ENCODE measurements at places on chromosomes 3 and 15.
A peak's percentile ranks its signal among the peaks of the same experiment; 100 is the strongest.

GRCh38 chr3:133038089-133038730 lies at the start of gene TMEM108:
Gene TMEM108 (plus strand): TSS chr3:133038391.
- no peak for DNase-seq

DNA sequence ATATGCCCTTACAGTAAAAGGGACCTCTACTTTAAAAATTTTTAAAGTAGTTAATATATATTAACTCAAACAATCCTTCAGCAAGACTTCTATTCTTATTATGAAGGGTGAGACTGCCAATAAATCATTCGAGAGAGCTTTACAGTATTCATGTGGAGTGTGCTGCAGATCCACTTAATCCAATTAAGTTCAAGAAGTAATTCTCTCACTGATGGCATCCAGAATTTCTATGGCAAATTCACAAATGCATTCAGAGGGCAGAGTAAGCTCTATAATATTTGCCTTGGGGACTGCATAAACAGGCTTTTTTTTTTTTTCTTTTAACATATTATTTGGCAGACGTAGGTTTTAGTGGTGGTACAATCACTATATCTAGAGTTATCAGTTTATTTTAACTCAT lies 692.0 kb downstream of the NLGN1 start:
- DNase-seq = no peak

GRCh38 chr3:4746241-4746958 lies 232.8 kb upstream of the BHLHE40 start:
- DNase-seq = no peak

- no peak for DNase-seq
Measured at GRCh38 chr3:124597979-124598378, 132.3 kb upstream of the UMPS start.

- no peak for DNase-seq
Measured at GRCh38 chr15:75677465-75678323, 30.0 kb downstream of the SNX33 start.

GRCh38 chr3:13300546-13301285 lies 119.4 kb downstream of the NUP210 start:
- DNase-seq = no peak

GRCh38 chr3:193869221-193870201 lies 266.4 kb upstream of the HES1 start:
- no peak for DNase-seq

GRCh38 chr3:8988384-8988655 lies 25.0 kb upstream of the RAD18 start:
- DNase-seq = no peak

DNA sequence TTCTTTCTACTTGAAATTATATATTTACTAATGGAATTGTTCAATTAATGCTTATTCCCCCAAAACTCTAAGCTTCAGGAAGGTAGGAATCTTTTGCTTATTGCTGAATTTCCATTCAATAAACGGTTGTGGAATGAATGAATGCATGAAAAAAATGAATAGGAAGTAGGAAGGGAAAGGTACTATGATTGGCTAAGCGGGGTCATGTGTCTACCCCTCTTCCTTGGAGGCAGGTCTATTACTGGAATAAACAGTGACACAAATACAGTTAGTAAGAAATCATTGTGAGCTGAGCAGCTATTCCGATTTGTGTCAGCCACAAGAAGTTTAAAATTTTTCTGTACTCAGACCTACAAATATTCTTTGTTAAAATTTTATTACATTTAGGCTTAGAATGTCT lies 10.5 kb upstream of the TRA2B start:
- DNase-seq = no peak

GRCh38 chr15:95872366-95872771 lies 458.1 kb upstream of the NR2F2 start:
- DNase-seq = no peak

GRCh38 chr3:60674870-60675269 lies 576.4 kb downstream of the FHIT start:
- DNase-seq = no peak

- no peak for DNase-seq
Measured at GRCh38 chr15:84034578-84035398, 200.8 kb upstream of the GOLGA6L4 start.

DNA sequence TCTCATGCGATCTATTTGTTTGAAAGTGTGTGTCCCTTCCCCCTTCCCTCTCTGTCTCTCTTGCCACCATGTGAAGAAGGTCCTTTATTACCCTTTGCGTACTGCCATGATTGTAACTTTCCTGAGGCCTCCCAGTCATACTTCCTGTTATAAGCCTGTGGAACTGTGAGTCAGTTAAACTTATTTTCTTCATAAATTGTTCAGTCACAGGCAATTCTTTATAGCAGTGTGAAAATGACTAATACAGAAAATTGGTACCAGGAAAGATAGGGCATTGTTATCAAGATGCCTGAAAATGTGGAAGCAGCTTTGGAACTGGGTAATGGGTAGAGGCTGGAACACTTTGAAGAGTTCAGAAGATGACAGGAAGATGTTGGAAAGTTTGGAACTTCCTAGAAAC lies 743.7 kb upstream of the NECTIN3 start:
- DNase-seq = no peak

GRCh38 chr3:169777822-169778221 lies 4.6 kb downstream of the MYNN start:
- no peak for DNase-seq

DNA sequence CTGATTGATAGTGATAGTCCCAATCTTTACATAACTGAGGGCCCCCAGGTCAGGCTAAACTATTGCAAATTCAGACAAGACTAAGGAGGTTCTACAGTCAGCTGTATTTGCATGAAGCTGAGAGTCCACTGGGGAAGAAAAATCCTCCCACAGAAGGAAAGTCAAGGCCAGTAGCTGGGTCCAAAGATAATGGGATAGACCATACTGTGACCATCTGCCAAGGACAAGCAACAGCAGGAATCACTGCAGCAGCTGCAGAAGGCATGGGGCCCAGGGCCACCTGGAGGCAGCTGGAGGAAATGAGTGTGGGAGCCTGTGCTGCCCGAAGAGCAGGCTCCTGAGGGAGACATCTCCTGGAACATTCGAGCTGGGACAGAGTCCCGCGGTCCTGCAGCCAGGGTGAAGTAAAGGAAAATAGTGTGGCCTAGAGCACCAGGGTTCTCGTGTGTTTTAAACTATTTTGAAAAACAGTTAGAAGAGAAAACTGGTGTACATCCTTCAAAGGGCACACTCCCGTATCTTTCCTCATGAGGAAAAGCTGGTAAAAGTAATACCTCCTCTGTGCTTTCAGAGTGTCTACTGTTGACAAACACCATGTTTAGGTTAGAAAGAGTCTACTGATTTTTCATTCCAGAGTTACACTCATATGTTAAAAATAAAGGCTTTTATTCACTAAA lies 13.2 kb upstream of the TMEM212 start:
- no peak for DNase-seq

DNA sequence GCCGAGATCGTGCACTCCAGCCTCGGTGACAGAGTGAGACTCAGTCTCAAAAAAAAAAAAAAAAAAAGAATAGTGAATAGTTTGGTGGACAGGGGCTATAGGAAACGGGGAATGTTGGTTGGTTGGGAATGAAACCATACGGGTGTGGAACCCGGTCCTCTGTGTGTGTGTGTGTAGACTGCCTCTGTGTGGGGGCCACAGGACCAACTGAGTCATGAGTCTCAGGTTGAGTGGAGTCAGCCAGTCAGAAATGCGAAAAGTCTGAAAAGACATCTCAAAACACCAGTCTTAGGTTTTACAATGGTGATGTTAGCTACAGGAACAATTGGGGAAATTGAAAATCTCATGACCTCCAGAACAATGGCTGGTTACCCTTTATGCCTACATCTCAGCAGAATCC lies 44.5 kb downstream of the ZDHHC19 start:
- DNase-seq = no peak

GRCh38 chr3:4355401-4356219 lies 52.4 kb downstream of the SETMAR start:
- no peak for DNase-seq

- DNase-seq = no peak
Measured at GRCh38 chr3:48398701-48399386, 26.8 kb downstream of the FBXW12 start.

DNA sequence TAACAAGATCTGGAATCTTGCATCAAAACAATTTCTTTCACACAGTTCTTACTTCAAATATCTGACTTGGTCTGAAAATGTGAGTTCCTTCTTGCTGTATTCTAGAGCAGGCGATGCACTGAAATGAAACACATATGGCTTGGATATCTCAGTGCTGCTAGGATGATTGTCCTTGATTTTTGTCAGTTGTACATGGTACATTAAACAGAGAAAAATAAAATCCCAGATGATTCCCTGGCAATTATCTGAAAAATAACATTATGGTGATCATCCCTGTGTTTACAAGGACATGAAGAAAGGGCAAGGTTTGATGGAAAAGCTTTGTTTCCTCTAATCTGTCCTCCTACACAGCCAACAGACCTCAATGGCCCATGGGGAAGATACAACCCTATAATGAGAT lies 10.6 kb downstream of the LMCD1 start:
- no peak for DNase-seq

- no peak for DNase-seq
Measured at GRCh38 chr3:150110097-150110496, 139.4 kb upstream of the PFN2 start.

DNA sequence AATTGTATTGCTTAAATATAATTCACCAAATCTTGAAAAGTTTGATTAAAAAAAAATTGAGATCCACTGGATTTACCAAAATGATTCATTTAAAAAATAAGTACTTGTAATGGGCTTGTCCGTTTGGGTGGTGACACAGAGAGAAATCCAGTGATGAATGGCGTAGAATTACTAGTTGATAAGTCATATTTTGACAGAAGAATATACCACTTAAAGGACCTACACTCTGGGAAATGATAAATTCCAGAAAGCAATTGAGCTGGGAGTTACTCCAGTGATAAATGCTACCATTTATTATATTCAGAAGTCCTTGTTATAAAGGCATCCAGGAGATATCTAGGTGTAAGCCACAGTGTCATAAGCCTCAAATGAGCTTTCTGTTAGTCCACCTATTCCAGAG lies 141.8 kb upstream of the CFAP20DC start:
- no peak for DNase-seq

DNA sequence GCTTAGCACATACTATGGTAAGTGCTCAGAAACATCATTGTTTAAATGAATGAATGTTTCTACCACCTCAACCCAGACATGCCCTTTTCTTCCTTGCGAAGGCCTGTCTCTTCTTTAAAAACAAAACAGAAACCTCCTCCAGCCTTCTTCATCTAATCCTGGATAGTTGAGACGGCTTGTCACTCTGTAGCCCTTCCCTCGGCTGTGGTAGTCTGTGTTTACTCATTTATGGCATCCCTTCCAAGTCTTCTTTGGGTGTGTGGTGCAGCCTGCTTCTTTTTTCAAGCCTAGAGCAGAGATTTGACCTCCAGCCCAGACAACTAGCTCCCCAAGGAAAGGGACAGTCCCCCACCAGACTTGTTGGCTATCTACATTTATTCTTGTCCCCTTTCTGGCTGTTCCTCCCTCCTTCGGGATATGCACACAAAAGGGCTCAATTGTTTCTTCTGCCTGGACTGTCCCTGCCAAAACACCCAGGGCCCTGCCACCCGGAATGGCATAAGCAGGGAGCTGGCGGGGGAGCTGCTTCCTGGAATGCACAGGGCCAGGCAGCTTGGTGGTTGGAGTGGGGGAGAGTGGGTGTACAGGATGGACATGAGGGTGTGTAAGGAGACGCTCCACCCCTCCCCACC lies 67.8 kb downstream of the ITGA11 start:
- DNase-seq = no peak

GRCh38 chr3:9951962-9952805 lies at the start of gene PRRT3:
Gene PRRT3 (minus strand): TSS chr3:9952408. CDS start chr3:9950115, 2,293 bp downstream.
- DNase-seq = no peak

- no peak for DNase-seq
Measured at GRCh38 chr15:58355973-58356372, 75.8 kb upstream of the LIPC start.

- no peak for DNase-seq
Measured at GRCh38 chr3:20608054-20608738, 422.2 kb upstream of the SGO1 start.

DNA sequence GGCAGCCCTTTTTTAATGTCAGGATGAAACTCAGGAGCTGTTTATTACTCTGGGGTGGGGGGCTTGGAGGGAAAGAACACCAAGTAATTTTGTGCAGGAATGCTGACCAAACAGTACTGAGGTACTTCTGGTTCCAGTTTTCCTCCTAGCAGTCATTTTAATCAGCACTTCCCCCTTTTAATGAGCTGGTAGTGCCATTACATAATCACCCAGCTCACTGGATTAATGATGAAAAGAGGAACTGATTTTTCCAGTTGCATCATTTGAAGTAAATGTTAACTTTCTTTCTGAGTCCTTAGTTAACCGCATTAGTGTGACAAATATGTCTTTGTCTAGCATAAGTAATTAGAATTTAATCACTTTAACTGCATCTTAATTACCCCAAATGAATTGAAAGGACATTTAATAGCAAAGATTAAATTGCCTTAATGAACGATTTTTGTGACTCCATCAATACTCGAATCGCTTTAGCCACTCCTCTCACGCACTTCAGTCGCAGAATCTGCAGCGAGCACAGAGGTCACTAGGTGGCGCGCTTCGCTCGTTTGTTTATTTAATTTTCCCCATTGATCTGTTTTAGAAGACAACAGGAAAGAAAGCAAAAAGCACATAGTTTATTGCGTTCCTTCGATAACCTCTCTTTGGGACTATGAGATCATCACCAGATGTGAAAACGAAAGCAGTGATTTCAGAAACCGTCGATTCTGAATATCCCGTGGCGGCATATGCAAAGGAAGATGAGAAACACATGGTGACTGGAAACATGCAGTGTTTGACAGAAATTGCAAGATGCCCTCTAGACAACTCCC lies 9.8 kb downstream of the ONECUT1 start:
- peak; percentile 51 for DNase-seq

GRCh38 chr3:17040990-17041377 lies 156.2 kb downstream of the PLCL2 start:
- no peak for DNase-seq
